ENCODE measurements at places on chromosomes 11 and 22. TPM values are rescaled to one million over a fixed set of nuclear protein-coding genes. Genes with fewer than 3 reads are reported as not detected.

DNA sequence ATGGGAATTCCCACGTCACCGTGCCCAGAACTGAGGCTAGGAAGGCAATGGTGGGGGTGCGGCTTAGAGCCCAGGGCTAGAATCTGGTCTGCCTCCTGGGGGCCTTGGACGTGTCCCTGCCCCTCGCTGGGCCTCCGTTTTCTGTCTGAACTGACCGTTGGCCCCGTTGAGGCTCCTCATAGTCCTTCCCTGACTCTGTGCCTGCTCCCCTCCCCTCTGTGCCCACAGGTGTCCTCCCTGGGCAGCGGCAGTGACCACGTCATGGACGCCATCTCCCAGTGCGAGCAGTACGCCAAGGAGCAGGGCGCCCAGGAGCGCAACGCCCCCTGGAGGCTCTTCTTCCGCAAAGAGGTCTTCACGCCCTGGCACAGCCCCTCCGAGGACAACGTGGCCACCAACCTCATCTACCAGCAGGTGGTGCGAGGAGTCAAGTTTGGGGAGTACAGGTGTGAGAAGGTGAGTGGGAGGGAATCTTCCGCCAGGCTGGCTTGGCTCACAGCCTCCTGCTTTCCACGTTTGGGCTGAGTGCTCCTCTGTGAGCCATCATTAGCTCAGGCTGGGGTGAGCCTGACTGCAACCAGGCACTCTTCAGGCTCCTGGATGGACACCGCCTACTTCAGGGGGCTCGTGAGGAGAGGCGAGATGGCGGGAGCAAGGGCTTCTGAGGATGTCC is 63.9 kb downstream of the MYO7A start:
- no peak for DNase-seq

DNA sequence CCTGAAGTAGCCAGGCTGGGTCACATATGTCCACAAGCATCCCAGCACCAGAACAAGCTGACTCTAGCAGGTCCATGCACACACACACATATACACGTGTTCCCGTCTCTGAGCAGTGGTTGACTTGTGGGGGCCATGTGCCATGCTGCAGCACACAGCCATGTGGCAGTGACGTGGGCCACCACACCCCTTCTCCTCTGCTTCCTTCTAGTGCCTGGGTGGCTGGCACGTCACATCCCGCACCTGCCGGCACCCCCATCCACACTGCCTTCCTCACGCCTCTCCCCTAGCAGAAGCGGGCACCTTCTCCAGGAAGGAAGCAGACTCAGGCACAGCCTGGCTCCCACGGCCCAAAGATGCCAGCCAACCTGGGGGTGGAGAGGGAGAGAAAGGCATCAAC is 9.5 kb downstream of the SYT7 start:
- DNase-seq, result no peak

DNA sequence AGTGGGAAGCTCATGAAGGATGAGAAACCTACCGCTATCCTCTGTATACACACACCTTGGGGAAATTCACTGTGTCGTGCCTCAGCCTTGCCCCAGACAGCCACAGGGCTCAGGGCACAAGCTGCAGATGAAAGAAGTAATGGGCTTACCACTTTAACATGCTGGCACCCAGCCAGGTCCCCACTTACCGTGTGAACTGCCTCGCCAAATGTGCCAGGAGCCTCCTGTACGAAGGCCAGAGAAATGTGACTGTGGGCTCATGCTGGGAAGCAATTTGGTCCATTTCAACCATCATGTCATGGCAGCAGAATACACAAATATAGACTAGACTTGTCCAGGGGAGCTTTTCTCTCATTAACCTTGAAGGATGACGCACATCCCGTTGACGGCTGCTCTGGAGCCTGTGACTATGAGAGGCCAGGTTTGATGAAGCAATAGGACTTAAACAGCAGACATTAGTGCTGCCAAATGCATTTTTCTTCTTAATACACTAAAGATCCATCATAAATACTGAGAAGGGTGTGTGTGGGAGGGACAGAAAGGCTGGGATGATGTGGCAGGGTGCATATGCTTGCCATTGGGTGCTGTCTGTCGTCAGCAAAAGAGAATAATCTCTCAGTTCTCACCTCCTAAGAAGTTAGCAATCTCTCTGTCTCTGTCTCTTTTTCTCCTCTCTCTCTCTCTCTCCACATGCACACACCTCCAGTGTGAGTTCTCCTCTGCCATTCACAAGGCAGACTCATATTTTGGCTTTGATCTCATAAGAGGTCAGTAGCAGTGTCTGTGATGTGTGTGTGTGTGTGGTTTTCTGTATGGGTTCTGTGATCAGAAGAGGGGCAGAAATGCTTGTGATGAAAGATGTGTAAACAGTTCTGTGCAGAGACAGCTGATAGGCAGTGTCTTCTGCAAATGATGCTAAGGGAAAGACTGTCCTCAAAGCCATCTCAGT is 142.4 kb downstream of the KIRREL3 start:
- no peak for DNase-seq

PATE2 gene
- total RNA-seq, result 1.5 TPM

CELSR1 gene
- 5.6 TPM for total RNA-seq

GRCh38 chr11:74630043-74630442 is 37.7 kb downstream of the POLD3 start:
- DNase-seq, result no peak
